ENCODE measurements at places on chromosomes 4 and X.

- DNase-seq = no peak
Measured at GRCh38 chrX:23435108-23435507, 100.5 kb downstream of the PTCHD1 start.

GRCh38 chr4:2930135-2930757, 33.0 kb downstream of the NOP14 start:
- peak; percentile 33 for DNase-seq

DNA sequence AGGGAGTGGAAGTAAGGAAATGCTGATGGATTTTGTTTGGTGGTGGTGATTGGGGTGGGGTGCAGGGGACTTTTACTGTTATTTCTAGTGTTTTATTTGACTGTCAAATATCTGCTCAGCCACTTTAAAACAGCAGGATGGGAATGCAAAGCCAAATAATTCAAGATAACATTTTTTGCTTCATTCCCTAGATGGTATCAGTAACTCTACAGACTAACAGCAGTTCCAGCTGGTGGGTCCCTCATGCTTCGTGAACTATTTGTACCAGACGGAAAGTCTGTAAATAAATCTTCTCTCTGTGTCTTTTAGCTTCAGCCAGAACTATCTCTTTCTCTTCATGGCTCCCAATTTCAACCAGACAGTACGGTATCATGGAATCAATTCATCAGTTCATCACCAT, 27.5 kb downstream of the GPR143 start:
- no peak for DNase-seq

GRCh38 chr4:6504900-6505496, 32.6 kb upstream of the PPP2R2C start:
- no peak for DNase-seq

DNA sequence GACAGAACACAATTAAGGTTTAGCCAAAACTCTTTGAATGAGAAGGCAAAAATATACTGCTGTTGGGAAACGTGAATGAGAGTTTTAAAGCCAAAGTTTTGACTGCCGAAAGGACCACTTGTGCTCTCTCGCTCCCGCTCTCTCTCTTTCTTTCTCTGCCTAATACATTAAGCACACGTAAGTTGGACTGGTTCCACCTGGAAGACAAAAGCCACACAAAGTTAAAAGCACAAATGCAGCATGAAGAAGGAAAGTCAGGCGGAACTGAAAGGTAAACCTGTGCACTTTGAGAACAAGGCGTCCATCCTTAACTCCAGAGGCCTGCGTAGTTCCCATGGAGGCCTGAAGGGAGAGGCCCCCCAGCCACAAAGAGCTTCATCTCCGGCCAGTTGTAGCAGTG, 1.9 kb downstream of the DCAF12L2 start:
- no peak for DNase-seq

- DNase-seq = no peak
Measured at GRCh38 chr4:186875476-186875875, 151.8 kb upstream of the FAT1 start.

Data from left forelimb (tissue), 1 donor.